ENCODE measurements at places on chromosomes 6 and 20. TPM values are rescaled to one million over a fixed set of nuclear protein-coding genes. Genes with fewer than 3 reads are reported as not detected.

The CNR1 gene
- 20.4 TPM for total RNA-seq

- no peak for DNase-seq
Measured at GRCh38 chr6:15994814-15995459, 133.9 kb upstream of the MYLIP start.

- DNase-seq: no peak
Measured at GRCh38 chr6:38799529-38800184, 84.5 kb downstream of the DNAH8 start.

The MEI4 gene
- total RNA-seq: not detected

The ATP9A gene
- 0.22 TPM for total RNA-seq

DNA sequence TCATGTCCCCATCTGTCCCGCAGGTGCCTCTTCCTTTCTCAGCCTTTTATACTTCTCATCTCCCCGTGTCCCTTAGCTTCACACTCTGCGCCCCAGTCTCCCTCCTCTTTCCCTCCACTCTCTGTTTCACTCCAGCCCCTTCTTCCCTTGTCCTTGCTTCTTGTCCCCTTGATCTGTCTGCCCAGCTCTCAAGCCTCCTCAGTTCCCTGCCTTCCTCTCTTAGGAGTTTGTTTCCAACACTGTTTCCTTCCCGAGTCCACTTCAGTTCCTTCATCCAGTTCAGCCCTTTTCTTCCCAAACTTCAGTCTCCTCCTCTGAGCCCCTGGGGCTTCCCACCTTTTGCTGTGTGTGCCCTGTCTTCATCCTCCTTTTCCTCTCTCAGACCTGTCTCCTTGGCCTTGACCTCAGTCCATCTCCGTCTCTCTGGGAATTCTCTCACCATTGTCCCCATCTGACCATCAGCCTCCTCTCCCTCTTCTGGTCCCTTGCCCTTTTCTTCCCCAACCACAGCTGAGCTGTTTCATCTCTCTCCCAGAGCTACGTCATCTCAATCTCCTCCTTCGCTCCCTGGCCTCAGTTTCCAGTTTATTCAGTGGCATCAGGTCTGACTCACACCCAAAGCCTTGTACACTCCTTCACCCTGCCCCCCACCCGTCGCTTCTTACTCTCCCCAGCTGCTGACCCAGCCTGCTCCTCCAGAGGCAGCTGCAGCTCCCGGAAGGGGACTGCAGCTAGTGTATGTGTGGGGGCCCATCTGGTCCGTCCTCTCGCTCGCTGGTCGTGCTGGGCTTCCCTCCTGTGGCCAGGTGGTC, 2.7 kb upstream of the DDR1 start:
- no peak for DNase-seq
